Prostate gland (tissue), 2 donors: ENCODE measurements at places on chromosomes 1 and 21.

DNA sequence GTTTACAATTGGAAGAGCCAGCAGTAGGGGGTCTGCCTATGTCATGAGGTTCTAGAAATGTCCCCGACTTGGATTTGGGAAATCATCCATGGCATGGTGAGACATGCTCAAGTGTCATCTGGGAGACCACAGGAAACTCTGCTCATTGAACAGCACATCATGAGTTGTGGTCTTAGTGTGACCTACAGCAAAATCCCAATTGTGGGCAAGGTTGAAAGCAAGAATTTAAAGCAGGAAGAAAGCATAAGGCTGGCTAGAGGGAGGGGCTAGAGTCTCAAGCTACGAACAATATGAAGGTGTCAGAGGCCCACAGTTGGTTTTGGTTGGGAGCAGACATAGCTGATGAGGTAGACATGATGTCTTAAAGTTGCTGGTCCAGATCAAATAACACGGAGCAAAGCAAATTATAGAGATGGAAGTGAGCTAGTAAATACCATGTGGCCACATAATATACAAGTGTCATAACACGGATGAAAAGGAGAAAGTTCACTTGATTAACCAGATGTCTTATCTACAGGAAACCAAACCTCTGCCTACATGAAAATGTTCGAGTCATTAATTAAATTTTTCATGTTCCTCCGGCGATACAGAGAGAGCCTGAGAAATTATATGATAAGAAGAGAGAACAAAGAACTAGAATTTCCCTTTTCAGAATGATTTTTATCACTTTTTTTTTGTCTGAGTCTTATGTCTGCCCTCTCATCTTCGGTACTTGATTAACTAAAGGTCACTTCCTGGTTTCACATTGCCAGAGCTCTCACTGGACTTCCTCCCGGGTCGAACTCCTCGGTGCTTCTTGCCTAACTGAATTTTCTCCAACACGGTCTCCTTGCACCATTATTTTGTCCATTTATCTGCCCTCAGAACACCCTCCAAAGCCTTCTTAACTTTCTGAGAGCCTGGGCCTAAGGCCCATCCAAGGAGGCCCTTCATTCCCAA, 67.5 kb upstream of the DUSP10 start:
- DNase-seq = no peak

GRCh38 chr1:40305871-40306270, 11.2 kb downstream of the COL9A2 start:
- DNase-seq = no peak

- no peak for DNase-seq
Observed at GRCh38 chr1:2314803-2315673, 76.3 kb downstream of the MORN1 start.

GRCh38 chr1:178495741-178496409, 889 bp downstream of the CLEC20A start:
- DNase-seq = no peak

- no peak for DNase-seq
Observed at GRCh38 chr1:158649052-158649451, 37.5 kb downstream of the SPTA1 start.

DNA sequence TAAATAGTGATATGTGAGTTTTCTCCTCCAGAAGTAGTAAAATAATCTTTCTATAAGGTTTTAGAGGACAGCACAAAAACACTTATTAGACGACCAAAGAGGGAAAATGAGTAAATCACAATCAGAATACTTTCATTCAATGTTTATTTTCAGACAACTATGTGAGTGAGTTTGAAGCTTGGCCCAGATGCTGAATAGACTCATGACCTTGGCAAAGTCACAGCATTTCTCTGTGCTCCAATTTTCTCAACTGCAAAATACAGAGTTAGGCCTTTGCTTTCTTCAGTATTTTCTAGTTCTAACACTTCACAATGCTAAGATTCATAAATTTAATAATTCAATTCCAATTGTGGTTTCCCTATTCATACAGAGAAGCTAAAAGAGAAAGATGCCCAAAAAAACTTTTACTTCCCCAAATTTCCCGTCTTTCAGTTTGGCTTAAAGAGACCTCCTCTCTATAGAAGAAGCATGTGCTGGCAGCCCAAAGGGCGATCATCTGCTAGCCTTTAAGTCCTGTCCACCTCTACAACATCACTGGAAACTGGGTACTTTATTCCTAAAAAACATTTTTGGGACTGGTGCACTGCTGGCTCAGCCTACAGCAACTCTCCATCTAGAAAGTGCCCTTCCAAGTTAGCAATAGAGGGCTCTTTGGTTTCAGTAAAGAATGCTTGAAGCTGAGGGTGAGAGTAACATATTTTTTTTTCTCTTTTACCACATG, 116.8 kb upstream of the GORAB start:
- DNase-seq = no peak

DNA sequence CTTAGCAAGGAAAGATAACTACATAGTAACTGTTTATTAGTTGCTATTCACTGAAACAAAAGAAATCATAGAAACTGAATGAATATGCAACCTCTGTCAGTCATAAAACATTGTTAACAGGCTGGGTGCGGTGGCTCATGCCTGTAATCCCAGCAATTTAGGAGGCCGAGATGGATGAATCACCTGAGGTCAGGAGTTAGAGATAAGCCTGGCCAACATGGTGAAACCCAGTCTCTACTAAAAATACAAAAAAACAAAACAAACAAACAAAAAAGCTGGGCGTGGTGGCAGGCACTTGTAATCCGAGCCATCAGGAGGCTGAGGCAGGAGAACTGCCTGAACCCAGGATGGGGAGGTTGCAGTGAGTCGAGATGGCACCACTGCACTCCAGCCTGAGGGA, 44.1 kb downstream of the CRB1 start:
- no peak for DNase-seq

DNA sequence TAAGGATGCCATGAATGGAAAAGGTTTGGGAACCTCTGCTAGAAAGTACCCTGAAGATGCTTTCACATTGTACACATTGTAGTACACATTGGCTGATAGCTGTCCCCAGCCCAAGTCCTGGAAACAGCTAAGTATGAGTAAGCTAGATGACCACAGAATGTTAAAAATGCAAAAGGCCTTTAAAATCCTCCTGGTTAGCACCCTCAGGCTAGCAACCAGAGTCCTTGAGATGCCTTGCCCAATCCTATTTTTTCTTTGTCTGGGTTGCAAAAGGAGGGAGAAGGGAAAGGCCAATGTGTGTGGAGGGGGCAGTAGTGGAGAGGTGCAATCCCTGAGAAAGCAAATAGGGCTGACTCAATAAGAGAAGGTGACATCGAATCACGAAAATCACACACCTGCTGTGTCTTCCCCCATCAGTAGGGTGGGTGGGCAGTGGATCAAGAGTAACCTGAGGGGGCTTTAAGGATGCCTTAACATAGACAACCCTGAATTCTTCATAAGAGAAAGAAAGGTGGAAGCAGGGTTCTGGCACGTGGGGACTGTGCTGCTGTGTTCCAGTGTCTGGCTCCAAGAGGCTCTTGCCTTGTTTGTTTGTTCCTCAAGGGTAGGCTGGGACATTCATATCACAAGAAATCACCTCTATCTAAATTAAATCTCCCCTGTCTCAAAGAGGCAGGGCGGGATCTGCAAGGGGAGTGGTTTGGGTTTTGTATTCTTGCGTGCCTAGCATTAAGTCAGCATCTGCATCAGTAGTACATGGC, 266.2 kb upstream of the PLXNA2 start:
- no peak for DNase-seq

- DNase-seq = no peak
Observed at GRCh38 chr1:58699011-58699762, 675 bp downstream of the MYSM1 start.

DNA sequence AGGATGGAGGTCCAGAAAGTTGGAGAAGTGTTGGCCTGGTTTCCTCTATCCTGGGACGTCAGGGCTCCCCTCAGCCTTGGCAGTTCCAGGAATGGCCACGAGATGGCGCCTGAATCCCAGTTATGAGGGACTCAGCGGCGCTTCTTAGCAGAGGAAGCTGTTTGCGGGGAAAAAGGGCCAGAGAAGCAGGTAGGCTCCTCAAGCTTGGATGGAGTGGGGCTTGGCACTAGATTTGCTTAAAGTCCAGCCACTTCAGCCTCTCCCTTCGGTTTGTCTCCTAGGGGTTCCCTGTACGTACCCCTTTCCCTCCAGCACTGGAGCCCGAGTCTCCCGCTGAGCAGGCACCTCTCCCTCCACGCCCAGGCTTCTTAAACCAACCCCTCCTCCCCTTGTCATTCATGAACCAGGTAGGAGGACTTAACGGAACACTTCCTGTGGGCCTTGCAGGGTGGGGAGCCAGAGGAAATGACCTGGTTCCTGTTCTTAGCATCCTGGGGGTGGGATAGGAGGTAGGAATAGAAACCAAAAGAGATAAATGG, 32.0 kb upstream of the TENT5B start:
- peak; percentile 86 for DNase-seq

DNA sequence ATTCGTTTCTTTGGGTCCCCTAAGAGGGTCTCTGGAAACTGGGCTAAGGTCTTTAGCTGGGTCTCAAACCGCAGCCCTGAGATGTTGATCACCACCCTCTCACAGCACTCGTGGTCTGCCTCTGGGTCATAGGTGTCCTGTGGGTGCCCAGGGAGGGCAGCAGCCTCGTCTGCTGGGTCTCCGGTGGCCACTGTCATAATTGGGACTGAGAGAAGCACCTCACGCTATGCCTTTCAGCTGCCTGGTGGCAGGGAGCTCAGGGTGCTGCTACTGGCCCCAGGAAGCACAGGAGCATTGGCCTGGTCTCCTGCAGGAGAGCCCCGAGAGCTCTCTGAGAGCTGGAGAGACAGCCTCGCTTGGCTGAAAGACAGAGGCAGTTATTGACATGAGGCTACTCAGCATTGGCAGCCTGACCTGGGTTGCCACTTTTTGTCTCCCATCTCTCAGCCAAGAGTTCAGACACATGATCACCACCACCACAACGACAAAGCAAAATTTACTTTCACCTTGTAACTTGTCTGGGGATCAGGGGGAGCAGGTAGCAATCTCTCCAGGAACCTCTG, 1.5 kb downstream of the KCNA2 start:
- no peak for DNase-seq

GRCh38 chr1:182003953-182004586, 57.4 kb downstream of the ZNF648 start:
- DNase-seq = no peak

- no peak for DNase-seq
Observed at GRCh38 chr1:77459881-77460280, 178.1 kb downstream of the AK5 start.

- DNase-seq = no peak
Observed at GRCh38 chr1:47709872-47710231, 272.0 kb downstream of the FOXD2 start.

DNA sequence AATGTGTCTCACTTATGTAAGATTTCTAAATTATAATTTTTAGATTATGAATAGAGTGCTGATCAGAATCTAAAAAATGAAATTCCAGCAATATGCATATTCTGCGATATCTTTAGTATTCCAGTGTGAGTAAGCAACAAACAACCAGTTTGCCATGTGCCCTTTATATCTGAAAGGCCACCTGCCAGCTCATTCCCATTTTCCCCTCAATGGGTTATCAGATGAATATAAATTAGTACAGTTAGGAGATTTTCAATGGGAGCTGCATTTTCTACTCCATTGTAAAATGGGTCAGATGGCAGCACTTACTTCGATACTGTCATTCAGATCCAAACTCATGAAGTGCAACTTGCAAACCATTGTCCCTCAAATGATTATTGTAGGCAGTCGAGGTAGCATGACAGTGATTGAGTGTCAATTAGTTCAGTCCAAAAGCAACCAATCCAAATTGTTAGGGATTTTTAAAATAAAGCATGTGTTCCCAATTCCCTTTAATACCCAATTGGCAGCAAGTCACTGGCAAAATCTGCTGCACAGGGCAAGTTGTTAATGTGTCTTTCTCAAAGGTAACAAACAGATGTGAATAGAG, 680.3 kb downstream of the LRRIQ3 start:
- no peak for DNase-seq

- no peak for DNase-seq
Observed at GRCh38 chr1:69081668-69082067, 486.1 kb upstream of the LRRC7 start.

- DNase-seq = no peak
Observed at GRCh38 chr1:176826265-176826664, 338.2 kb downstream of the ASTN1 start.

GRCh38 chr1:26159743-26160039, 812 bp downstream of the FAM110D start:
- no peak for DNase-seq

DNA sequence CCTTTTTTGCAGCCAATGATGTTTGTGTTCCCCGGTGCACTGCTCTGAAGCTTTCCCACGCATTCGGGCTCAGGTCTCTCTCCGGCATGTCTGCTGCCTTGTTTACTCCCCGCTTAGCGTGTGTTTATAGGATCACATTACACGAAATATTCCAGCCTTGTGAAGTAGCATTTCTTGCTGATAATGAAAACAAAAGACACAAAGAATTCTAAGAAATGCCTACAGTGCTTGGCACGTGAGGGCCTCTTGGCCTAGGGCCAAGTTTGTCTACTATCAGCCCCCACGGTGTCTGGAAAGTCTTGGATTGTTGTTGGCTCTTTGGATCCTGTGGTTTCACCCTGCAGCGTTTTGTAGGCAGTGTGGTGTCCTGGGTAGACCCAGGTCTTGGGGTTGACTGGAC, 11.2 kb upstream of the GSTM4 start:
- DNase-seq = no peak

- DNase-seq = no peak
Observed at GRCh38 chr21:18049461-18049860, 195.2 kb upstream of the CHODL start.

- no peak for DNase-seq
Observed at GRCh38 chr1:156293098-156293434, 2.4 kb downstream of the GLMP start.

GRCh38 chr1:205373022-205373797, 16.5 kb upstream of the KLHDC8A start:
- no peak for DNase-seq
